ENCODE measurements at places on chromosomes 1 and 21.

- no peak for DNase-seq
Observed at GRCh38 chr1:87903242-87903641, 574.6 kb downstream of the LMO4 start.

DNA sequence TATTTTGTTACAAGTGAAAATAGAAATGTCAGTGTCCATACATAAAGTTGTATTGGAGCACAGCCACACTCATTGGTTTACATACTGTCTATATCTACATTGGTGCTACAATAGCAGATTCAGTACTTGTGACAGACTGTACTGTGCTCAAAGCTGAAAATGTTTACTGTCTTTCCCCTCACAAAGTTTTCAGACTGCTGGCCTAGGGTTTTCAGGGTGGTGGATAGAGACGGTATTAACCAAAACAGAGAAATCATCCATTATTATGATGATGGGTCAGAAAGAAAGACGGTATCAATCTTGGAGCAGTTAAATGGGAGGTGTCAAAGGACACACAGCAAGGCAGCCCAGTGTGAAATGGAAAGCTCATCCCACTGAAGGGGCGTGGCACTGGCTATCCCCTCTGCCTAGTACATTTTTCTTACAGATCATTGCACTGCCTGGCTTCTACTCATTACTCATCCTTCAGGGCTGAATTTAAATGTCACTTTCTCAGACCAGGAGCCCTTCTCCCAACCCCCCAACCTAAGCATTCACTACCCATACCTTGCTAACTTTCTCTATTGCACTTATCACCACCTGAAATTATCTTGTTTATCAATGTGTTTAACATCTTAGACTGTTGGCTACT is 10.2 kb downstream of the JAK1 start:
- DNase-seq: no peak

- no peak for DNase-seq
Observed at GRCh38 chr1:172497230-172497629, 35.7 kb upstream of the SUCO start.

- DNase-seq: peak; percentile 18
Observed at GRCh38 chr1:99004254-99004860, 304 bp downstream of the PLPPR5 start.

DNA sequence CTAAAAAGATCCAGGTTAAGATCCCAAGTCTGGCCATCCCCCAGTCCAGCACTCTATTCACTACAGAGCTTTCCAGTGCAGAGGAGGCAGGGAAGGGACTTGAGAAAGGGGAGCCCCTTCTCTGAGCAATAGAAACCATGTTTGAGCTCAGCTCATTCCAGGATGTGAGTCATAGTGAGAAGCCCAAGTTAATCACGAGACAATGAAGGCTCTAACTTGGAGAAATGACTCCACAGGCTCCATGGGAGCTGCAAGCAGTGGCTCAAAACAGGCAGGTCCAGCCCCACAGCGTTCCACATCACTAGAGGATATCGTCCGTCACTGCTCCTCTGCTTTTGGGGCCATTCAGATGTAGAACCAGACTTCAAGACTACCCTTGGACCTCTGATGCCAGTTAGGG is 59.1 kb downstream of the CAMK2N1 start:
- no peak for DNase-seq

DNA sequence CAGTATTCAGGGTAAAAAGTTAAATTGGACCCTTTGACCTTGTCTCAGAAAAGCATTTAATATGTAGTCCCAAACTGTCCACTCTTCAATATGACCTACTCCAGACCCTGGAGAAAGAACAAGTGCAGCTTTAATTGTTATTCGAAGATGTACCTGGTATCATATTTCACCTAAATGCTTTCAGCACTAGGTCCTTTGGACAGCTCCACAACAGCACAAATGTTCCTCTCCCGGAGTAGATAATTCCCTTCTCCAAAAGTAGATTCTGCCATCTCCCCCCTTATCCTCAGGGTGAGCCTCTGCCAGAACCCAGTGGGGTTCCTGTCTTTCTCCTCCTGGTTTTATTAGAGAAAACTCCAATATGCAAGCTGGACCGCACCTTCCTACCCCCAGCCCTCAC is 104.5 kb upstream of the AJAP1 start:
- no peak for DNase-seq

GRCh38 chr1:183673605-183674323 is 20.6 kb upstream of the APOBEC4 start:
- no peak for DNase-seq

GRCh38 chr1:185328255-185328654 is 11.2 kb upstream of the IVNS1ABP start:
- DNase-seq: no peak

DNA sequence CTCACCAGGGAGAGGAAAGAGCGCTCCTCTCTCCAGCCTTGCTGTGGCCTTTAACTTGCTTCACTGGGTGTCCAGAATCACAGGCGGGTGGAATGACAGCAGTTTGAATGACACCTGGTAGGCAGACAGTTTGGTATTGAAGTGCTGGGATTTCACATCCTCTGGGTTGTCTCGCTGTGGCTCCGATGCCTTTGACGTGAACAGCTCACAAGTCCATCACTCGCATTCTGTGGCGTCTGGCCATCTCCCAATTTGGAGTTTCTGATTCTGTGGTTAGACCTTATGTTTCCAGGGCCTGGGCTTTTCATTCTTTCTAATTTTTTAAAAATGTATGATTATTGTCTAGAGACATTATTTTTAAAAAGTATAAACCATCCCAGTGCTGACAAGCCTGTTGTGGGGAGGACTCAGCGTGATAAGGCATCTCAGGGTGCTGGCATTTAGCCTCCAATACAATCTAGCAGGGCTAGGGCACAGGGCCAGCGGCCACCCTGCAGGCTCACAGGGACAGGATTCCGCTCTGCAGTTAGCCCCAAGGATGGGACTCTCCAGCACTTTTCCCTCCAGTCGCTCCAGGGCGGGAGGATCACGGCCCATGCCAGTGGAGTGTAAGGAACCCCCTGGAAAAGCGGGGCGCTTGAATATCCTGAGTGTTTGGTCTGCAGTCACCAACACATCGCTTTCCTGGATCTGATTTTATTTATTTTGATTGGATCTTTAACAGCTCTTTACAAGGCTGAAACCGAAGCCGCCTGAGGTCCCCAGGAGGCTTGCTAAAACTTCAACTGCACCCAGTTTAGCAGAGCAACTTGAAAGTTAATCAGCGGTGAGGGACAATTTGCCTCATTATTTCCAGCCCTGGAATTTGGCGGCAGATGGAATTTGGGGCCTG is 178.3 kb downstream of the TRABD2B start:
- DNase-seq: no peak

DNA sequence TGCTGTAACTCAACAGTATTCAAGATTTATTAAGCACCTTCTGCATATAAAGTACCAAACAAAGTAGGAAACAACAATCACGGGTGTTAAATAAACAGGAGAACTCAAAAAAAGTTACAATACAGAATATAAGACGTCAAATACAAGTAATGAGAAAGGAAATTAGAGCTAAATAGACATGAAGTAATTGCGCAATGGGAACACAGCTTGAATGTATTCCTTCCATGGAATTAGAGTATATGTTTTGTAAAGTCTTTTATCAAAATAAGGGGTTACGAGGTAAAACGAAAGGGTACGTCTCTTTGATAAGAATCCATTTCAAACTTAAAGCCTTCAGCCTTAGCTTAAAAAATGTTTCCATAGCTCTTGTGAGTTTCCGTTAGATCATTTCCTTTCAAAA is 109.1 kb downstream of the SPATA6 start:
- no peak for DNase-seq

DNA sequence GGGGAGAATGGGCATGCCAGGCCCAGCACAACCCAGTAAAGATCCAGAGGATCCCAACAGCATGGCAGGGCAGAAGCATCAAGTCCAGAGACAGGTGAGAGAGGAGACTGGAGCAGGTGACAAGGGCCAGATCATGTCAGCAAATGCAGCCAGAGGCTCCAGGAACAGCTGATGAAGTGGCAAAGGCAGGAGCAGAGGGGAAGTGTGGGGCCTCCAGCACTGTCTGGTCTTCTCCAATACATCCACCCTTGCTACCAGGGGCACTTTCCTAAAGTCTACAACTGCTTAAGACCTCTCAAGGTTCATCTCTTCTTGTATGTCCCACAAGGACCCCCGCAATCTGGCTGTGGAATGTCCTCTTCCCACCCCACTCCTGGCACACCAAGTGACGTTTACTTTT is 17.4 kb downstream of the FAM163A start:
- no peak for DNase-seq

DNA sequence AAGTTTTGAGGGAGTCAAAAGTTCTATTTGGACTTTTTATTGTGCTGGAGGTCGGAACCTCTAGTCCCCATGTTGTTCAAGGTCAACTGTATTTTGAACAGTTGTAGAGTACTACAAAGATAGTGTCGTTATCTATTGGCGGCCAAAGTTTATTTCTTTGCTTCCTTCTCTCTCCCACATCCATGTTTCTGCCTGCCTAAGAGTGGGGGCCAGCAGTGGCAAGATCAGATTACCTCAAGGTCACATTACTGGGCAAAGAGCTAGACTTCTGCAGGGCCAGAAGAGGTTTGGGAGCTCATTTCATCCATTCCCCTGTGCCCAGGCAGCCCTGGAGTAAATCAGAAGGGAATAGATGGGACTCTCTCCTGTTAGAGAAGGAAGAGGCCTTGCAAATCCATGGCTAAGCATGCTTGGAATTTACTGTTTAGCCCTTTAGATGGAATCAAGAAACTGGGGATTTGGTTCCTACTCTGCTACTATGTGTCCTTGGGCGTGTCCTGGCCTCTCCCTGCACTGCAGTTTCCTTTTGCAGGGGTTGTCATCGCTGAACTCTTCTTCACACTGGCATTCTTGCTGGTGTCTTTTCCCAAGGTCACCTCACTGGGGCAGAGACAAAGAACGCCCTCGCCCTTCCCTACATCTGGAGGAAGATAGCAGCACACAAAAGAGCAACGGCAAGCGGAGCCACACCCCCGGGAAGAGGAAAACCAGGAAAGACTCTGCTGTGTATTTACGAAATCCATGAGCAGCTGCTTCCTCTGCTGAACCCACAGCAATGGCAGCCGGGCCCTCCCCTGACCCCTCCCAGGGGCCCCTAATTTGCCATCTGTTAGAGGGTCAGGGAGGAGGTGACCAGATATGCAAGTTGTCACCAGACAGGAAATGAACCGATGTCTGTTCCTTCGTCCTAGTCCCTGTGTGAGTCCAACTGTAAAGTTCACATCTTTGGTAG is 73.3 kb downstream of the PLPP3 start:
- no peak for DNase-seq

DNA sequence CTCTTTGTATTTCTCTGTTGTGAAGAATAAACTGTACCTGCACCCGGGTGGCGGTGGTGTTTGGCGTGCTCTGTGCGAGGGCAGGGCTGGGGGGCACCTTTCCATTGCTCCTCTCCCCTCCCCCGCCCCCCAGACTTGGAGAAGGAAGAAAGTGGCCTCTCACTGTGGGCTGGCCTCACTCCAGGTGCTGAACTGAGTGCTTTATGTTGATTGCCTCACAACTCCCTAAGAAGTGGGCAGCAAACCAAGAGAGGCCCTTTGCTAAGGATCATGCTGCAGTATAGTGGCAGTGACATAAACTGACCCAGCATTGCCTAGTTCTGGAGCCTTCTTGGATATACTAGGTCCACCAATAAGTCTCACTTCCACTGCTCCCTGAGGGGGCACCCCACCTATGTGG is 20.2 kb downstream of the A3GALT2 start:
- DNase-seq: no peak

GRCh38 chr1:39261712-39262221 is 57.3 kb downstream of the MACF1 start:
- no peak for DNase-seq

DNA sequence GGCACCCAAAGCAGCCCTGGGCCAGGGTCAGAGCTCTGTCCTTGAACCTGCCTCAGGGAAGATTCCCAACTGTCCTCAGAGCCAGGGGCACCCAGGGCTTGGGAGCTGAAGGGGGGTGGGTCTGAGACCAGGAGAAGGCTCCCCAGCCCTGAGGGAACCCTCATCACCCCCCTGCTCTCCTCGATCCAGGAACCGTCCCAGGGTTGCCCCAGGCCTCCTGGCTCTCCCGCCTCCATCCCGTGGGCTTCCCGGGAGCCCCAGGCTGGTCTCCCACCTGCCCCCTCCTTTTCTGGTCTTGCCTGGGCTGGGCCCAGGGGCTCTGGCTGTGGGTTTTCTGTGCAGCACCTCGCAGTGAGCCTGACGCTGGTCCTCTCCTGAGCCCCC is 6.7 kb upstream of the SAMD11 start:
- DNase-seq: no peak

GRCh38 chr1:222761083-222761482 is 24.1 kb downstream of the FAM177B start:
- DNase-seq: no peak

DNA sequence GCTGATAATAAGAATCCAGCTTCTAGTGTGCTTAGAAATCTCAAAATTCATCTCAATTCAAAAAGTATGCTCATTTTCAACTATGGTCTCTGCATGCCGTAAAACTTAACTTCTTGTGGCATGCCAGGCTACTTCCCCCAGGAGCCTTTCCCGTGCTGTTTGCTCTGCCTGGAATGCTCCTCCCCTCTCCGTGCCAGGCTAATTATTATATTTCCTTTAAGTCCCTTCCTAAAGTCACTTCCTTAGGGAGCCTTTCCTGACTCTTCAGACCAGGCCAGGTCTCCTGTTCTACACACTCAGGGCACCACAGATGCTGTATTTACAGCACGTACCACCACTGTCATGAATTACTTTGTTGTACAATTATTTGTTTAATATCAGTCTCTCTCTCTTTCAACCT is 67.1 kb upstream of the PPP2R5A start:
- no peak for DNase-seq

DNA sequence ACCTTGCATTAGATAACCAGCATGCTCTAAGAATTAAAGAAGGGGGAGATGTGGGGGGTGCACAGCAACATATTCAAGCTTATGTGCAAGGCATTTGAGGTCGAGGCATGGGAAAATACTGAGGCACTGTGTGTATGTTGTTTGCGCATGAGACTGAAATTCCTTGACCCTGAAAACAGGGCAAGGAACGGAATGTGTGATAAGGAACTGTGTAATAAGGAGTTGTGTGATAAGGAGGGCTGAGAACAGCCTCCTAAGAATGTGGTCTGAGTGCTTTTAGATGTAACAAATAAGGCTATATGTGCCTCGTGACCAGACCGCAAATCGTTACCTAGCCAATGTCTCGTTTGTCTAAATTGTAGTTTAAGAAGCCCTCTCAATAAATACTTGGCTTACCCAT is 26.5 kb upstream of the ITLN1 start:
- no peak for DNase-seq

DNA sequence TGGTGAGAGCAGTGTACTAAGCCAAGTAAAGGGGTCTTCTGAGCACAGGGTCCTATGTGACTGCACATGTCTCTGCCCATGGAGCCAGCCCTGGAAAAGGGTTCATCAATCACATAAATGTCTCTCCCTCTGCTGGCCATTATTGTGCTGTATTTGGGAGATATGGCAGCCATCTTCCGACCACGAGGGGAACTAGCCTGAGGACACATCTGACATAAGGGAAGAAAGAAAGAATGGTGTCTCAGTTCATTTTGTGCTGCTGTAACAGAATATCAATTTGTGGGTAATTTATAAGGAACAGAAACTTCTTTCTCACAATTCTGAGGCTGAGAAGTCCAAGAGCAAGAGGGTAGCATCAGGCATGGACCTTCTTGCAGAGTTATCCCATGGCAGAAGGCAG is 55.1 kb upstream of the GJA5 start:
- DNase-seq: no peak

- DNase-seq: no peak
Observed at GRCh38 chr1:168000656-168001055, 63.8 kb upstream of the MPC2 start.
